ENCODE measurements at places on chromosomes 1 and 21. TPM values are rescaled to one million over a fixed set of nuclear protein-coding genes. Genes with fewer than 3 reads are reported as not detected.

The TNFRSF8 gene
- total RNA-seq = 0.85 TPM

The F13B gene
- not detected for total RNA-seq

The KRTAP13-2 gene
- not detected for total RNA-seq

The NEGR1 gene
- total RNA-seq = 6.7 TPM

The OPTC gene
- not detected for total RNA-seq

The TDRD5 gene
- 0.40 TPM for total RNA-seq

The OMA1 gene
- total RNA-seq = 24.1 TPM

The CFAP141 gene
- total RNA-seq = not detected

The TEDDM1 gene
- total RNA-seq = not detected

The NBPF20 gene
- total RNA-seq = 3.4 TPM

The MROH9 gene
- total RNA-seq = not detected
